GF-D8 (cell line): ENCODE measurements at places on chromosomes 11 and 22.
A peak's percentile ranks its signal among the peaks of the same experiment; 100 is the strongest.

GRCh38 chr22:30402028-30402765 lies 5.4 kb downstream of the SEC14L2 start:
- no peak for DNase-seq

GRCh38 chr11:776561-777287 lies 563 bp downstream of the GATD1 start:
- no peak for DNase-seq

GRCh38 chr22:25069758-25070481 lies 117.4 kb downstream of the KIAA1671 start:
- no peak for DNase-seq

GRCh38 chr11:63564056-63564774 lies 1.0 kb upstream of the PLAAT2 start:
- DNase-seq, result no peak

DNA sequence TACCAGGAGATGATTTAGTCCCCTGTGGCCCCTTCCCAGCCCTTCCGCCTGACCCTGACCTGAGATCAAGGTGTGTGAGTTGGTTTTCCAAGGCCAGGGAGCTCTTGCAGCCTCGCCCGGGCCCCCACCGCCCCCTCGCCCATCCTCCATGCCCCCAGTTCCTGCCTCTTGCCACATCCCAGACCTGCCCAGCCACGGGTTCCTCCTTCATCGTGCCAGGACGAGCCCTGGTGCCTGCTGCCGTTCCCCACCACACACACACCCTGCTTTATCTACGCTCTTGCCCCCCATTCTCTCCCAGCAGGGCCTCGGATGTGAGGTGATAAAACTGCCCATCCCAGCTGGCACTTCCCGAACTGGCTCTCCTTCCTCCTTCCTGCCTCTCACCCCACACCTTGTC lies 1.4 kb upstream of the LIF start:
- no peak for DNase-seq

GRCh38 chr11:693887-694562 lies 997 bp downstream of the DEAF1 start:
- DNase-seq, result no peak

- DNase-seq, result no peak
These were observed 299.5 kb downstream of the BUD13 start for GRCh38 chr11:116473206-116473769.

DNA sequence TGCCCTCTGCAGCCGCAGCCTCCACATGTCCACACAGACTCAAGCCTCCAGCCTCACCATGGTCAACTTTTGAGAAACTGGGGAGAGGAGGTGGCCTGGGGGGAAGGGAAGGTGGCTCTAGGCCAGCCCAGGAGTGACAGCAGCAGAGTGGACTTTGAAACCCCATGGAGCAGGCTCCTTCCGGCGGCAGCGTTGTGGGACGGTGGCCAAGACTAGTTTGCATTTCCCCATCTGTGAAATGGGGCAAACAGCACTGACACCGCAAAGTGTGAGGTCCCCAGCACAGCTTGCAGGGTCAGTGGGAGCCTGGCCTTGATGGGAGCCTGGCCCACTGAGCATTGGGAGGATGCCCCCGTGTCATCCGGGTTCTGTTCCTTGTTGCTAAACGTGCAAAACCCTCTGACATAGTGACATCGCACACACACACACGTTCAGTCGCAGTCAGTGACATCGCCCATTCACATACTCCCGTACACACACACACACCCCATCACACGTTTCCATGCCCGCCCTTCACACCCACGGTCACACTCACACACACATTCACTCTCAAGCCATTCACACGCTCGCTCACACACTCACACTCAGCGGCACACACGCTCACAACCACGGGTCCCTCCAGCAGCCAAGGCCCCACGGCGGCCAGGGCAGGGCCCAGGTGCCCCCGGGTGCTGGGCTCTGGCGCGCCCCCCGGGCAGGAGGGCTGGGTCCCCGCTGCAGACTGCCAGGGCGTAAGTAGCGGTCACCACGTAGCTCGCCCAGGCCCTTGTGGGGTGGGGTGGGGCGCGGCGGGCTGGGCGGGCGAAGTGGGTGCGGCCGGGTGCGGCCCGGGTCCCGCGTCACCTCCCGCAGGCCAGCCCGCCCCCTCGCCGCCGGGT lies 585 bp downstream of the CYB5R3 start:
- no peak for DNase-seq

GRCh38 chr11:101008961-101009689 lies 120.5 kb downstream of the PGR start:
- no peak for DNase-seq

- no peak for DNase-seq
These were observed 443.4 kb downstream of the MIAT start for GRCh38 chr22:27100789-27101188.

- DNase-seq, result no peak
These were observed 24.5 kb upstream of the RAG2 start for GRCh38 chr11:36622431-36623136.

- no peak for DNase-seq
These were observed 7.2 kb downstream of the MICALL1 start for GRCh38 chr22:37913233-37913721.

GRCh38 chr11:72188267-72188666 lies 3.7 kb upstream of the FOLR1 start:
- DNase-seq, result no peak

DNA sequence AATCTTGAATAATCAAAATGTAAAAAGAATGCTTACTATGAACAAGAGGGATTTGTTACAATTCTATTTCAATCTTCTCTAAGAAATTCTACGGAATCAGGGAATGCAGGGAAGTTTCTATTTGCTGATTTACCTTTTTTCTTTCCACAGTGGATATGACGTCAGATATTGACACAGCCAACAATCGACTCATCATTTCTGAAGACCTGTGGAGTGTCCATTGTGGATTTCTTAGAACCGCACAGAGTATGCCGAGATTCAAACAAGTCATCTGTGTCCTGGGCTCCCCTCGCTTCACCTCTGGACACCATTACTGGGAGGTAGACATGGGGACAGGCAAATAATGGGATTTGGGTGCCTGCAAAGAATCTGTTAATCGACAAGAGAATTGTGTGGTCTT lies 4.1 kb upstream of the RFPL1 start:
- DNase-seq, result no peak

GRCh38 chr22:50620593-50621355 lies 7.2 kb downstream of the ARSA start:
- no peak for DNase-seq

GRCh38 chr22:37343348-37343747 lies 61.0 kb downstream of the CYTH4 start:
- DNase-seq, result no peak

DNA sequence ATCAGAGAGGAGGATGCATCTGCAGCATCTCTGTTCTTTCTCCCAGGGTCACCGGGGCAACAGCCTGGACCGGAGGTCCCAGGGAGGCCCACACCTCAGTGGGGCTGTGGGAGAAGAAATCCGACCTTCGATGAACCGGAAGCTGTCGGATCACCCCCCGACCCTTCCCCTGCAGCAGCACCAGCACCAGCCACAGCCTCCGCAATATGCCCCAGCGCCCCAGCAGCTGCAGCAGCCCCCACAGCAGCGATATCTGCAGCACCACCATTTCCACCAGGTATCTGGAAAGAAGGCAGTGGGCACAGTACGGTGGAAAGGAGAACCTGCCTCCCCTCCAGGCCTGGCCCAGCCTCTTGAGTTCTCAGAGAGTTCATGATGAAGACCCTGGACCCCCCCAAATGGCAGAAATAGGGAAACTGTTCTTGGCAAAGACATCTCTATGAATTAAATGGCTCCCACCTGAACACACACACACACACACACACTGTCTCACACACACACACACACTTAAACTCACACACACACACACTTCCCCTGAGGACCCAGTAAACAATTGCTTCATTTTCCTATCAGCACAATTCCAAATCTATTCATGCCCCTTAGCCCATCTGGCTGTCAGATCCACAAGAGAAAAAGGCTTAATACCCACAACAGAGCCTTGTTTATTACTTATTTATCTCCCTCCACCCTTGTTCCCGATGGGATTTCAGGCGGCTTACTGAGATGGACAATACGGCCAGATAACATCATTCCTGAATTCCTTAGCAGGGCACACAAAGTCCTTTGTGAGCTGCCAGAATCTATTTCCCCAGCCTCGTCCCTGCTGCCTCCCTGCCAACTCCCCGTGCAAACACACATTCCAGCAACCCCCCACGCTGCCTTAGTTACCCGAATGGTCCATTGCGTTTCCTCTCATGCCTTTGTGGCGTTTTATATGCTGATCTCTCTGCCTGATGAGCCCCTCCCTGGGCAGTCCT lies 8.1 kb downstream of the TMA7B start:
- DNase-seq, result no peak

GRCh38 chr11:17400048-17400775 lies 11.8 kb upstream of the KCNJ11 start:
- no peak for DNase-seq

- no peak for DNase-seq
These were observed 7.0 kb downstream of the RPL3 start for GRCh38 chr22:39312410-39312809.

GRCh38 chr11:26227883-26228502 lies 103.9 kb upstream of the ANO3 start:
- DNase-seq, result no peak

- no peak for DNase-seq
These were observed 654 bp upstream of the SYT8 start for GRCh38 chr11:1834062-1834610.

- no peak for DNase-seq
These were observed 32.7 kb upstream of the GNB1L start for GRCh38 chr22:19887256-19887985.

DNA sequence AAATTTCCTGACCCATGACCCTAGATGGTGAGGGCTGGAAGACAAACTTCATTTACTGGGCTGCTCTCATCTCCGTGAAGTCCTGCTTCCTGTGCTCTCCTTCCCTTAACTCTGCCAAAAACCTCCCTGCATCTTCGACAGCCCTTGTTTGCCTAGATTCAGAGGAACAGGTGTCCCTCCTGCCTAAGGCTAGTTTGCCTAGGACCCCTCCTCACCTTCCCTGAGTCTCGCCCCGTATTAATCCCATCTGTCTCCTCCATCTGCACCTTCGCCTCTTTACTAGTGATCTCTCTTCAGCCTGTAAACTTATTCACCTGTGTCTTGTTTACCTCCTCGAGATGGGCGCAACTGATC lies 33.1 kb downstream of the EIF3F start:
- no peak for DNase-seq

DNA sequence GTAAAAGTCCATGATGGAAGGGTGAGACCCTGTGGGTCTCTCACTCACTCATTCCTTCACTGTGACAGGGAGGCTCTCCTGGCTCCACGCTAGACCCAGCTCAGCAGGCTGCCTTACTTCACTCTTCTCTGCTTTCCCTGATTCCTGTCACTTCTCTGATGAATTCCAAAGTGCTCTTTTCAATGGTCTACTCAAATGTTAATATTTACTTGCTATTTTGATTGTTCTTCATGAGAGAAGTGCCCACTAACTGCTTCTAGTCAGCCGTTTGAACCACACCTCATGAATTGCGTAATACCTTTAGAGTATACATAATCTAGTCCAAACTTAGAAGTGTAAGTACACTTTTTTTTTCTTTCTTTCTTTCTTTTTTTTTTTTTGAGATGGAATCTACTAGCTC lies 1350.2 kb upstream of the RAG2 start:
- no peak for DNase-seq

DNA sequence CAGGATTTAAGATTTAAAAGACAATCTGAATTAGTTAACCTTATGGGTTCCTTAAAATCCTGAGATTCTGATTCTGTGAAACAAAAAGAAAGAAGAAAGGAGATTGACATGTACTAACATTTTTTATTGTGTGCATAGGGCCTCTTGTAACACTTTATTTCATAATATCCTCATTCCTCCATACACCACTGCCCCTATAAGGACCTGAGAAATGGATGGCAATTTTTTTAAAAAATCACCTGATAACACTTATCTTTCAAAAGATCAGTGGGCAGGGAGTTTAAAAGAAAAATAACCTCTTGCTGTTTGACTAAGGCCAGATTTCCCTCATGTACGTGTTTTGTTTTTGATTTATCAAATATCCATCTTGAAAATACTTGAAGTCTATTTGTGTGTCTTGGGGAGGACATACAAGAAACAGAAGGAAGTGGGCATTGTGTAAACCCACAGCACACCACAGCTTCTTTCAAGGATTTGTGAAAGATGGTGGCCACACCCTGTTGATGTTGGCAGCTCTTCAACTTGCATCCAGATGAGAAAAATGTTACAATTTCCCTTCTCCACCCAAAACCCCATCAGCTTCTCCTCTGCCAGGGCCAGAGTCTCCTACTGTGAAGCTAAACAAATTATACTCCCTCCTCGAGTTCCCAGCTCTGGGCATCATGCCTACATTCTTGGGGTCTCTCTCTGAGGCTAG lies 35.0 kb upstream of the MPEG1 start:
- peak; percentile 84 for DNase-seq

DNA sequence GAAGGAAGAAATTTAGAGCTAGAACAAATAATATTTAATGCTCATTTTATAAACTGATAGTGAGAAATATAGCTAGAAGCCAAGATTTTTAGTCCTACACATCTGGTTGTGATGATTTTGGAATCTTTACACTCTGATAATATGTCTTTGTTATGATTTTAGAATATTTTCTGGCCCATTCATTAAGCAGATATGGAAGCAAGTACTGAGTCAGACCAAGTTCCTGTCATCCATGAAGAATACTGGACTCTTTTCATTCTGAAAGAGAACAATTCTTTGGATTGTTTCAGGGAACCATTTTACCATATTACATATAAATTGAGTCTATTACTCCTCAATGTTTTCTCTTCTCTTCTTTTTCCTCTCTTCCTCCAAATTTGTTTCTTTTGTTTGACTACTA lies 227.4 kb downstream of the TMEM135 start:
- no peak for DNase-seq

DNA sequence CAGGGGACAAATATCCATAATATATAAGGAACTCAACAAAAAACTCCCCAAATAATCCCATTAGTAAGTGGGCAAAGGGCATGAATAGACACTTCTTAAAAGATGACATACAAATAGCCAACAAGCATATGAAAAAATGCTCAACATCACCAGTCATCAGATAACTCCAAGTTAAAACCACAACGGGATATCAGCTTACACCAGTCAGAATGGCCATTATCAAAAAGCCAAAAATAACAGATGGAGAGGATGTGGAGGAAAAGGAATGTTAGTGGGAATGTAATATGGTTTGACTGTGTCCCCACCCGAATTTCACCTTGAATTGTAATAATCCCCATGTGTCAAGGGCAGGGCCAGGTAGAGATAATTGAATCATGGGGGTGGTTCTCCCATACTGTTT lies 350.1 kb downstream of the GUCY1A2 start:
- DNase-seq, result no peak

DNA sequence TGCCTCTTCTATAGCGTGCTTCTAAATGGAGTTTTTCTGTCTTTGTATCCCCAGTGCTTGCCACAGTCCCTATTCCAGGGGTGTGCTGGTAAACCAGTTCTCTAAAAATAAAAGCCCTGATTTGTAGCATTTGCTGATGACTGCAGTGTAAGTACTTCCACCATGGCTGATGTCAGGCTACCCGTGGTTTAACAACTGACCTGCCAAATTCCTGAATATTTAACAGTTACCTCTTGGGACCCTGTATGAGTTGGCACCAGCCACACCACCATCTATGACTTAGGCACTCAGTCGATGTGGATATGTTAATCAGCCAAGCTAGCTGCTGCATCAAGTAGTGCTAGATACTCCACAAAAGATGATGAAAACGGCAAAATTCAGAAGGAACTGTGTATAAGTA lies 94.0 kb upstream of the MTNR1B start:
- DNase-seq, result no peak

- no peak for DNase-seq
These were observed 87.1 kb downstream of the MYEOV start for GRCh38 chr11:69380921-69381581.

GRCh38 chr22:46934746-46935491 lies 172.5 kb downstream of the TBC1D22A start:
- DNase-seq, result no peak

GRCh38 chr11:82038154-82038553 lies 695.5 kb downstream of the FAM181B start:
- DNase-seq, result no peak
